Astrocyte of the hippocampus (primary cell): ENCODE measurements at places on chromosomes 2 and 18.

- DNase-seq: no peak
These were observed 11.0 kb upstream of the RAB31 start for GRCh38 chr18:9697121-9697520.

GRCh38 chr2:124258140-124258880, 233.2 kb downstream of the CNTNAP5 start:
- DNase-seq: no peak

- no peak for DNase-seq
These were observed 556 bp downstream of the CYRIA start for GRCh38 chr2:16664809-16665747.

GRCh38 chr2:175690113-175690837, 311.8 kb downstream of the LNPK start:
- DNase-seq: peak; percentile 85

GRCh38 chr18:55743736-55744135, 155.7 kb upstream of the TCF4 start:
- DNase-seq: no peak

GRCh38 chr2:39629646-39630045, 36.1 kb upstream of the TMEM178A start:
- DNase-seq: no peak

DNA sequence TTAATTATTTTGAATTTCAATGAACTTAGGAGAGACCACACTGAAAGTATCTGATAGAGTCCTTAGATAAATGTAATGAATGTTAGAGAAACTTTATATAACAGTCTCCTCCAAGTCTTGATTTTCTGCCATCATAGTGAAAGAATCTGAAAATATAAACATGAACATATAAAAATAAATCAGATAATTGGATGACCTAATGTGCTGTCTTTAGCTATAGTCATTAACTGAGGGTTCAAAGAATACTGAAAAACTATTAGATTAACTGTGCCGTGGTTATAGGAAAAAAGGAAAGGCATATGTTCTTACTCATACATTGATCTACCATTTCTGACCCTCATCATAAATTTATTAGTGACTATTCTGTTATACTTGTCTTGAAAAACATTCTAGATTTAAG, 47.0 kb upstream of the SPAG16 start:
- DNase-seq: no peak

- DNase-seq: no peak
These were observed 21.5 kb downstream of the B3GNT2 start for GRCh38 chr2:62217421-62217820.

DNA sequence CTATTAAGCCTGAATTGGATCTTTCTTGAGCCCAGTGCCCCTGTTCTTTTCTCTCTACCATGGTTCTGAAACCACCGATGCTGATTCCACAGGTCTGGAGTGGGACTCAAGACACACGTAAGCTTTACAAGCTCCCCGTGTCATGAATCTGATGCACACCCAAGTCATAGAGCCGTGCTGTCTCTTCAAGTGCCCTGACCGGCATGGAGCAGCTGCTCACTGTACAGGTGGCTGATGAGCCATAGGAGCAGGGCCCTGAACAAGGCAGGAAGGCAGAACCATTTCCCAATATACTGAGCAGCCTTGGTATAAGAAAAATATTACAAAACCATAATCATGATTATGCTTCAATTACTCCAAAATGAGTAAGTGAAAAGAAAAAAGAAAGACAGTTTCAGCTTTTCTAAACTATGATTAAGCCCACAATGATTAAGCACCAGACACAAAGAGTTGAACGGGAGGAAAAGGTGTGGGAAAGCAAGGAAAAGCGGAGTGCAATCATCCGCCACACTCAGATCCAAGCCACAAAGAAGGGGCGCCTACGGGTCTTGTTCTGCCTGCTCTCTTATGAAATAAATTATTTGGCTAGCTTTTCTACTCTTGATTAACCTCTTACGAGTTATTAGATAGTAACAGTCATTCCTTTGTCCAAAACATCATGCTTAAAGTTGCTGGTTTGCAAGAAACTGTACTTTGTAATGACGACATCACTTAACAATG, 41.7 kb downstream of the NOL10 start:
- DNase-seq: peak; percentile 37
